Aorta (tissue), 5 donors: ENCODE measurements at places on chromosomes 12 and 14. TPM values are rescaled to one million over a fixed set of nuclear protein-coding genes. Genes with fewer than 3 reads are reported as not detected.

STXBP6 gene
- 2.8 TPM for total RNA-seq

SMIM41 gene
- 0.84 TPM for total RNA-seq

GPR132 gene
- total RNA-seq, result 2.9 TPM

KNTC1 gene
- total RNA-seq, result 11.1 TPM

PCED1B gene
- total RNA-seq, result 12.6 TPM

RNU7-1 gene
- not detected for total RNA-seq

IAPP gene
- total RNA-seq, result not detected

CCDC196 gene
- total RNA-seq, result not detected

OVCH1 gene
- total RNA-seq, result 1.0 TPM

LRP1-AS gene
- total RNA-seq, result not detected

DNA sequence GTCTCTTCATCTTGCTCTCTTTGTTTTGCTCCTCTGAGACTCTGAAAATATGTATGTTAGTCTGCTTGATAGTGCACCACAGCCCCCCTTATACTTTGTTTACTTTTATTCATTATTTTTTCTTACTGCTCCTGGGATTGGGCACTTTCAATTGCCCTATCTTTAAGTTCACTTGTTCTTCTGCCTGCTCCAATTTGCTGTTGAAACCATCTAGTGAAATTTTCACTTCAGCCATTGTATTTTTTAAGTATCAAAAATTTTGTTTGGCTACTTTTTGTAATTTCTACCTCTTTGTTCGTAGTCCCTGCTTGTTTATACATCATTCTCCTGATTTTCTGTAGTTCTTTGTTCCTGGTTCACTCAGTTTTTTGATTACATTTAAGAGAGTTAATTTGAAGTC is 223.3 kb downstream of the SLC38A4 start:
- no peak overlapping the region for H3K4me3 ChIP-seq
- H3K27me3 ChIP-seq, result no peaks in the 10 kb centered on the region
- no peak for DNase-seq
- H3K27ac ChIP-seq, result no peak overlapping the region

GRCh38 chr14:21264025-21264801 is 5.0 kb downstream of the HNRNPC start:
- no peaks in the 10 kb centered on the region for H3K4me1 ChIP-seq
- H3K27me3 ChIP-seq, result no peaks in the 10 kb centered on the region
- H3K4me3 ChIP-seq, result no peak overlapping the region
- peaks cover 8% of the 10 kb centered on the region for H3K36me3 ChIP-seq

DNA sequence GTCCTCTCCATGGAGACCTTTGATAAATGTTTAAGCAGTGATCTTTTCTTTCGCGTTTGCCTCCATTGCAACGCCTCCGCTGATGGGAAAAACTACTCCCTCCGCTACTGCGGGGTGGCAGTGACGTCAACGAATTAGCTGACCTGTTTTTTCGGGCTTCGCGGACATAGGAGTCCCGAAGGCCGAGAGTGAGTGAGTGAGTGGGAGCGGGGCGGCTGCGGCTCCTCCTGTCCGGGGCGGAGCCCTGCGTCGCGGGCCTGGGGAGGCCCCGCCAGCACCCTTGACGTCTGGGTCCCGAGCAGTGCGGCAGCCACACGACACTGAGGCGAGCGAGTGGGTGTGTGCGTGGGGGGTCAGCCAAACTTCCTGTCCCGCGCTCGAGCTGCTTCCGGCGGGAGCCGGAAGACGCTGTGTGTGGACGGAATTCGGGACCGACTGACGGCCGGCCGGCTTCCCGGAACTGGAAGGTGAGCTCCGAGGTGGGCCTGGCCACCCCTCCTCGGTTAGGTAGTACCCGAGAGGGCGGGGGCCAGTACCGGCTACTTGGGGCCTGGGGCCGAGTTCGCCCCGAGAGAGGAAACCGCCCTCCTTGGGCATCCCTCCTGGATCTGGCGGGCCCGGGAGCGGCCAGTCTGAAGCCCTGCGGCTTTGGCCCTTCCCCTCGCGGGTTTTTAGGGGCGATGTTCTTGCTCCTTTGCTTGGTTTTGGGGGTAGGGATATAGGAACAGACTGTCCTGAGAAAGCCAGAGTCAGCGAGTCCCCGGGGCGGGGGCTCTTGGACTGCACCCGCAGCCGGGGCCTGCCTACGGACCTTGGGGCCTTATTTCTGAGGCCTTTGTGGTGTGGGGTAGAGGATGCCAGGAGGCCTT is at the start of gene ZNF410:
Gene ZNF410, plus strand, starts transcription at position 411 of the 869 bp plus-strand sequence. CDS start 5,317 bp downstream, outside the sequence.
- peak within 1 kb of the TSS; percentile 98 for H3K4me3 ChIP-seq
- peak within 1 kb of the TSS; percentile 78 for H3K27ac ChIP-seq
- peak; percentile 97 for DNase-seq
- H3K27me3 ChIP-seq, result no peaks in the 10 kb centered on the region
- H3K36me3 ChIP-seq, result no peaks in the 10 kb centered on the region
- no peaks in the 10 kb centered on the region for H3K4me1 ChIP-seq

DNA sequence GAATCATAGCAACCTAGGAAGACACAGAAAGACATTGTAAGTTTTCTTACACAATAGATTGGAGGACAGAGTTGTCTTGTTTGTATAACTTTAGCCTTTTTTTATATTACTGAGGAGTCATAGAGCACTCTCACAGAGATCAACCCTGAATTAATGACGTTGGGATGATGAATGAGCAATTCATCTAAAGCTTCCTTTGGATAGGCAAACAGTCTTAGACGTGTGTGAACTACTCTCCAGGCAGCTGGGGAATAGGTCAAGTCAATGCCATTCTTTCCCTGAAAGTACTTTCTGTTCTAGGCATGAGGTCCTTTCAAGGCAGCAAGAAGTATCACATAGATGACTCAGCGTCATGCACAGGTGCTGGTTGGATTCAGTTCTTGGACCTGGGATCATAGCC is 369.1 kb upstream of the NOVA1 start:
- H3K36me3 ChIP-seq, result no peaks in the 10 kb centered on the region
- no peaks in the 10 kb centered on the region for H3K27me3 ChIP-seq
- no peak overlapping the region for H3K27ac ChIP-seq
- H3K4me3 ChIP-seq, result no peak overlapping the region
- DNase-seq, result no peak

- DNase-seq, result no peak
- no peak overlapping the region for H3K27ac ChIP-seq
Observed at GRCh38 chr12:56537546-56537945, 15.9 kb downstream of the RBMS2 start.

DNA sequence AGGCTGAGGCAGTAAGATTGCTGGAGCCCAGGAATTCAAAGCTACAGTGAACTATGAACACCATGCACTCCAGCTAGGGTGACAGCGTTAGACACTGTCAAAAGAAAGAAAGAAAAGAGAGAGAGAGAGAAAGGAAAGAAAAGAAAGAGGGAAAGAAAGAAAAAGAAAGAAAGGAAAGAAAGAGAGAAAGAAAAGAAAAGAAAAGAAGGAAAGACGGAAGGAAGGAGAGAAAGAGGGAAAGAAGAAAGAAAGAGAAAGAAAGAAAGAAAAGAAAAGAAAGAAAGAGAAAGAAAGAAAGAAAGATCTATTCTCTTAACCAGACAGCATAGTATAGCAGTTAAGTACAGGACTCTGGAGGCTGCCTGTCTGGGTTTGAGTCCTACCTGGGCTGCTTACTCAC is 21.9 kb upstream of the DENND5B start:
- H3K36me3 ChIP-seq, result no peaks in the 10 kb centered on the region
- H3K27me3 ChIP-seq, result no peaks in the 10 kb centered on the region
- no peaks in the 10 kb centered on the region for H3K4me1 ChIP-seq
- no peak overlapping the region for H3K27ac ChIP-seq
- no peak overlapping the region for H3K4me3 ChIP-seq

DNA sequence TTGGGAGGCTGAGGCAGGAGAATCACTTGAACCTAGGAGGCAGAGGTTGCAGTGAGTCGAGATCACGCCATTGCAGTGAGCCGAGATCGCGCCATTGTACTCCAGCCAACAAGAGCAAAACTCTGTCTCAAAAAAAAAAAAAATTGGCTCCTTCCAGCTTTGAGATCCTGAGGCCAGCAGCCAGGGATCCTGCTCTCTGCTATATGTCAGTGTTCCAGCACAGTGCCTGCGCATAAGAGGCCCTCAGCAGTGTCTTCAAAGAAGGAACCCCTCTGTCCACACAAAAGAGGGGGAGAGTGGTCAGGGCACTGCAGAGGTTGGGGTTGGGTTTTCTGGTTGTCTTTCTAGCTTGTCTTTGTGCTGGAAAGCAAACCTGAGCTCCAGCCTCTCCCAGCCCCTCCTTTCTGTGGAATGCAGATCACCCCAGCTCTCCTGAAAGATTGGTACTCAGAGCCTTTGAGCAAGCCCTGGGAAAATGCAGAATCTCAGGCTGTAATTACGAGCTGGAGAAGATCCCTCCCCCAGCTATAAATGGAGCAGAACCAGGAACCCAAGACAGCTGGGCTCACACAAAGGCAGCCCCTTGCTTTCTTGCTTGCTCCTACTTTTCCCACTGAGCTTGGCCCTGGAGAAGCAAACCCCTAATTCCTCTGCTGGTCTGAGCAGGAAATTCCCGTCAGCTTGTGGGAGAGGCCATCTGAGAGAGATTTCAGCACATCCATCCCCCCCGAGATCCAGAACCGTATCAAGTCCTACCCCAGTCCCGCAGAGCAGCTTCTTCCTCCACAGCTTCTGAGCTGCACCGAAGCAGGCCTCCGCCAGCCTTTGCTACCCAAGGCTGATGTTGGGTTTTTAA is 205.7 kb downstream of the ZFP36L1 start:
- DNase-seq, result no peak
- no peak overlapping the region for H3K4me3 ChIP-seq
- H3K4me1 ChIP-seq, result no peaks in the 10 kb centered on the region
- H3K36me3 ChIP-seq, result no peaks in the 10 kb centered on the region
- H3K27ac ChIP-seq, result no peak overlapping the region

- DNase-seq, result no peak
- H3K36me3 ChIP-seq, result no peaks in the 10 kb centered on the region
- H3K4me3 ChIP-seq, result no peak overlapping the region
- H3K27me3 ChIP-seq, result no peaks in the 10 kb centered on the region
Observed at GRCh38 chr14:105330491-105330895, 15.9 kb downstream of the PACS2 start.

DNA sequence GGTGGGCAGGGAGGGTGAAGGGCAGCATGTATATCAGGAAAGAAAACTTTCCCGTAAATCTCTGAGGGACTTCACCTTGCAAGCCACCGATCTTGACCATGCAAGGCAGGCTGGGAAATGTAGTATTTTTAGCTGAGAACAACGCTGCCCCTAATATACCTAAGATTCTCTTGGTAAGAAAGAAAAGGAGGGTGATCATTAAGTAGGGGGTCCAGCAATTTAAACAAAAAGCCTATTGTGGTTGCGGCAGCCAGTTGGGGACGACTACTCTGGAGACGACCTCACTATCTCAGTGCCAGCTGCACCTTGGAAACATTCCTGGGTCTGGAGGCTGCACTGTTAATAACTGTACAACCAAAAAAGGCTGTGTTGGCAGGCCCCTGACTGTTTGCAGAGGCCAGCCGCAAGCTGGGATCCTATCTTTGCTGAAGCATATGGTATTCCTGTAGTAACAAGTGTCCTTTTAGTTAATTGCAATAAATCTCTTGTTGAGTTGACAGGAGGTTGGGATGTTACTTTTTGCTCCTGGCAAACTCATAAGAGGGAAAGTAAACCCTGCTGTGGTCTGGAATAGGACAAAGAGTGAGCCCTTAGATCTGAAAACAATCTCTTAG is 6.4 kb downstream of the APOLD1 start:
- no peak overlapping the region for H3K27ac ChIP-seq
- H3K4me1 ChIP-seq, result peaks cover 3% of the 10 kb centered on the region
- H3K36me3 ChIP-seq, result no peaks in the 10 kb centered on the region
- no peaks in the 10 kb centered on the region for H3K27me3 ChIP-seq
- no peak for DNase-seq
- H3K4me3 ChIP-seq, result peak overlapping the region; percentile 28

DNA sequence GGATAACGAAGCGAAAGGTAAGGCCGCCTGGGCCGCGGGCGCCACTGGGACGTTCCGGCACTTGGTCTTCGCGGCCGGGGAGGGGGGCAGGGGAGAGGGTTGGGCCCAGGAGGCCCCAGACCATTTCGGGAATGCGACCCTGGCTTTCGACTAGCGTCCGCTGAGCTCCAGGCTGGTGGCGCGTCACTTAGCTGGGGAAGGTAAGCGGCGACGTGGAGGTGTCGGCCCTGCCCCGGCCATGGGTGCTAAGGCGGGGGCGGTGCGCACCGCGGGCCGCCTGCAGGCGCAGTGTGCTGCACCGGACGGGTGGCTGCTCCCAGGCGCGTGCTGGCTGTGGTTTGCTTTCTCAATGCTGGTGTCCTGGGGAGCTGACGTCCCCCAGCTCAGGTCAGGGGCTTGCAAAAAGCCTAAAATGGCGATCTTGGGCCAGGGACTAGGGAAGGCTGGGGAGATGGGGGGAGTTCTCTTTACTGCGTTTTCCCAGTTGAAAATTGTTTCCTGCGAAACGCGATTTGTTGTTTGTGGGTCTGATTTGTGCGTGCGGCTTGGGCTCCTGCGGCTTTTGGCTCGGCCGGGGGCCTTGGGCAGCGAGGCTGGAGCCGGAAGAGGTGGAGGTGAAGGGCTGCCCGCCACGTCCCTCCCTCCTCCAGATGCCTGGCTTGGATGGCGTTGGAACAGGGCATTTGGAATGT is 1.2 kb downstream of the HOXC10 start:
- no peak overlapping the region for H3K4me3 ChIP-seq
- H3K27ac ChIP-seq, result no peak overlapping the region
- peaks cover 4% of the 10 kb centered on the region for H3K27me3 ChIP-seq
- no peaks in the 10 kb centered on the region for H3K36me3 ChIP-seq
- DNase-seq, result peak; percentile 81

GRCh38 chr12:94150240-94151121 is 2.1 kb downstream of the PLXNC1 start:
- DNase-seq, result peak; percentile 81
- no peak overlapping the region for H3K4me3 ChIP-seq
- no peaks in the 10 kb centered on the region for H3K36me3 ChIP-seq
- H3K27ac ChIP-seq, result no peak overlapping the region

DNA sequence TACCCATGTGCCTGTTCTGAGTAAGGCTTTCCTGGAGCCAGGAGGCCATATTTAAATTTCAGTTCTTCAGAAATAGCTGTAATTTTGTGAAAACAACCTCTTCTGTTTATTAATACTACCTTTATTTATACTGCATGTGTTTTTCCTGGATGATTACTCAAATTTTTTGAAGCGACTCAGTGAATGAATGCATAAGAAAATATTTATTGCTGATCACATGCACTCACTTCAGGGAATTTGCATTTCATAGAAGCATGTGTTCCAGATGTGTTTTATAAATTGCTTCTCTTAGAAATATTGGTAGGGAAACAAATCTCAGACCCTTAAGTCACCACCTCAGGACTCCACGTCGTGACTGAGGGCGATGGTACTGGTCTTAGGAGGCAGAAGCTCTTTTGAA is 21.8 kb upstream of the DCN start:
- no peaks in the 10 kb centered on the region for H3K27me3 ChIP-seq
- DNase-seq, result no peak
- H3K4me3 ChIP-seq, result no peak overlapping the region
- H3K27ac ChIP-seq, result no peak overlapping the region
- H3K36me3 ChIP-seq, result no peaks in the 10 kb centered on the region
- H3K4me1 ChIP-seq, result no peaks in the 10 kb centered on the region

GRCh38 chr14:102930138-102930752 is 7.8 kb downstream of the AMN start:
- H3K27ac ChIP-seq, result no peak overlapping the region
- no peaks in the 10 kb centered on the region for H3K4me1 ChIP-seq
- DNase-seq, result no peak
- no peaks in the 10 kb centered on the region for H3K27me3 ChIP-seq
- peaks cover 2% of the 10 kb centered on the region for H3K36me3 ChIP-seq
- no peak overlapping the region for H3K4me3 ChIP-seq

GRCh38 chr12:1099158-1099557 is 108.1 kb downstream of the ERC1 start:
- H3K4me1 ChIP-seq, result no peaks in the 10 kb centered on the region
- H3K4me3 ChIP-seq, result no peak overlapping the region
- no peak overlapping the region for H3K27ac ChIP-seq
- DNase-seq, result no peak
- H3K27me3 ChIP-seq, result no peaks in the 10 kb centered on the region
